ENCODE measurements at places on chromosomes 2 and 18. TPM values are rescaled to one million over a fixed set of nuclear protein-coding genes. Genes with fewer than 3 reads are reported as not detected.

CTLA4 gene
- total RNA-seq: 49.2 TPM

CDK15 gene
- not detected for total RNA-seq

R3HDM1 gene
- total RNA-seq: 52.5 TPM

MARCHF4 gene
- total RNA-seq: not detected

LIMS4 gene
- 0.59 TPM for total RNA-seq

C2orf92 gene
- 12.4 TPM for total RNA-seq

PHOSPHO2 gene
- 2.1 TPM for total RNA-seq

SULT1C4 gene
- total RNA-seq: not detected

ZNF804A gene
- not detected for total RNA-seq

RESP18 gene
- not detected for total RNA-seq

CGREF1 gene
- 3.9 TPM for total RNA-seq

RBFA gene
- total RNA-seq: 20.9 TPM

STAT4 gene
- 95.0 TPM for total RNA-seq

RNF125 gene
- total RNA-seq: 40.3 TPM

IGFBP2 gene
- 11.3 TPM for total RNA-seq

PXDN gene
- total RNA-seq: 2.5 TPM

ZNF2 gene
- total RNA-seq: 4.1 TPM

IL36B gene
- not detected for total RNA-seq

SLC38A11 gene
- not detected for total RNA-seq

GCA gene
- total RNA-seq: 16.5 TPM

FAM161A gene
- 2.5 TPM for total RNA-seq

UGT1A10 gene
- total RNA-seq: not detected

CYP27A1 gene
- 0.17 TPM for total RNA-seq

KLHL41 gene
- not detected for total RNA-seq

ASB18 gene
- not detected for total RNA-seq

RPIA gene
- total RNA-seq: 39.3 TPM

GALNT13 gene
- total RNA-seq: not detected

TLX2 gene
- total RNA-seq: 1.2 TPM

DPP4 gene
- total RNA-seq: 272 TPM

ALKAL2 gene
- total RNA-seq: 1.1 TPM

TCF7L1 gene
- not detected for total RNA-seq

SLC14A1 gene
- total RNA-seq: 0.59 TPM

TNFRSF11A gene
- 25.6 TPM for total RNA-seq

FEV gene
- not detected for total RNA-seq

AKAIN1 gene
- total RNA-seq: not detected

SIGLEC15 gene
- not detected for total RNA-seq

ANKRD29 gene
- total RNA-seq: 0.20 TPM

DNAH6 gene
- total RNA-seq: 0.39 TPM

SCYGR8 gene
- total RNA-seq: not detected

SAG gene
- not detected for total RNA-seq
